ENCODE measurements at places on chromosomes 4 and X. TPM values are rescaled to one million over a fixed set of nuclear protein-coding genes. Genes with fewer than 3 reads are reported as not detected.

DNA sequence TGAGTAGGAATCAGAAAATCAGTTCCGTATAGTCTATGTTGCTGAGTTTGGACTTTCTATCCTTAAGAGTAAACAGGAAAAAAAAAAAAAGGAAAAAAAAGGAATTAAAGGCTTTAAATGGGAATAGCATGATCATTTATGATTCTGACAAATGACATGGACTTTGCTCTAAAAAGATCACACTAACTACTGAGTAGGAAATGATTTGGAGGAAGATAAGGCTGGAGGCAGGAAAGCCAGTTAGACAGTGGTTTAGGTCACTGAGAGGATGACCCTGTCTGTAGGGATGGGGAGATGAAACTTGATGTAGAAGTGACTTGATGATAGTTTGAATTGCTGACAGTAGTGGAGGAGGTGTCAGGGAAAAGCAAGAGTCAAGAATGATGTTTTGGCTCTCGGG is 9.2 kb upstream of the JADE1 start:
- no peak for ATAC-seq

GRCh38 chr4:87420276-87420830 is 2.0 kb upstream of the NUDT9 start:
- no peak for ATAC-seq

The GASK1B gene
- total RNA-seq, result 1.4 TPM

The HSFX1 gene
- total RNA-seq, result not detected

GRCh38 chr4:26356081-26356501 is 35.3 kb downstream of the RBPJ start:
- ATAC-seq, result no peak

The MTMR8 gene
- total RNA-seq, result 1.9 TPM

The CXCL11 gene
- not detected for total RNA-seq

DNA sequence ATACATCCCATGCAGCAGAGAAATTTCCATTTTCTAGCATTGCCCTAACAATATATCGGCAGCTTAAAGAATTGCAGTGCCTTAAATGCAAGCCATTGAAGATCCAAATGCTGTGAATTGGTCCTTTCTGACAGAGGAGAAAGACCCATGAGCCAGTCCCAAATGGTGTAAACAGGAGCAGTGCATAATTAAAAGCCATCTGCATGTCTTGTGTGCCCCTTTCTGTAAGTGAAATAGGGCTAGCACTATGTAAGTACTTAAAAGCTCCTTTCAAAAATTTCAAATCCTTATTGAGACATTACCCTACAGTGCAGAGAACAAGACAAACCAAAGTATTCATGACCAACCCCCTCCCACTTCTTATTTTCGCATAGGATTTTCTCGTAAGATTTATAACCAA is 108.7 kb upstream of the LCORL start:
- no peak for ATAC-seq

GRCh38 chr4:67080046-67080557 is 465.2 kb downstream of the CENPC start:
- no peak for ATAC-seq

Data from motor neuron (in vitro differentiated cells).